ENCODE measurements at places on chromosomes 2 and 18.

- DNase-seq, result no peak
Observed at GRCh38 chr18:46401486-46402070, 255.4 kb downstream of the LOXHD1 start.

GRCh38 chr18:32919799-32920198, 147.0 kb upstream of the KLHL14 start:
- no peak for DNase-seq

- no peak for DNase-seq
Observed at GRCh38 chr2:26936855-26937254, 33.6 kb upstream of the MAPRE3 start.

- DNase-seq, result no peak
Observed at GRCh38 chr18:58592223-58593214, 36.4 kb downstream of the ALPK2 start.

DNA sequence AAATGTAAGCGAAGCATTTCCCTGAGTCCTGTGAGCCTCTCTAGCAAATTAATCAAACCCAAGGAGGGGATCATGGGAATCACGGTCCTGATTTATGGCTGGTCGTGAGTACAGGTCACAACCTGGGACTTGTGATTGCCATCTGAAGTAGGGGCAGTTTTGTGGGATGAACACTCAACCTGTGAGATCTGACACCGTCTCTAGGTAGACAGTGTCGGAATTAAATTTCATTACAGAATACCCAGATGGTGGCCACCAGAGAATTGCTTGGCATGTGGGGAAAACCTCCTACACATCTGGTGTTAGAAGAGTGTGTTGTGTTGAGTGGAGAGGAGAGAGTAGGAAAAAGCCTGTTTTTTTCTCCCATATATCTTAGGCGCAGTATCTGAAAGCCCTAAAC, 12.5 kb downstream of the CAPN14 start:
- no peak for DNase-seq

DNA sequence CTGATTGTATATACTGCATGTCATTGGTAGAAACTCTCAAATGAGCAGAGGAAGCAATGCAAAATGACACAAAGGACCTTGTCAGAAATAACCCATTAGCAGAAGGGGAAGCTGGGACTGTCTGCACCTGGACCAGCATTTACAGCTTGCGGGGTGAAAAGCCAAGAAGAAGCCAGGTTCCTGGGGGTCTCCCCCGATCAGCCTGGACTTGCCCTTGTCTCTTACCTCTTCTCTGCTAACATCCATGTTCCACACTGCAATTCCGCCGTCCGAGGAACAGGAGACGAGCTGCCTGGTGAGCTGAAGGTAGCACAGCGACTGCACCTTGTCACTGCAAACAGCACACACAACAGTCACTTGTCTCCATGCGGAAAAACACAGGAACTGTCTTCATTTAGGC, 51.1 kb downstream of the WDFY1 start:
- DNase-seq, result no peak

GRCh38 chr18:54453996-54454395, 96.3 kb downstream of the C18orf54 start:
- DNase-seq, result no peak

DNA sequence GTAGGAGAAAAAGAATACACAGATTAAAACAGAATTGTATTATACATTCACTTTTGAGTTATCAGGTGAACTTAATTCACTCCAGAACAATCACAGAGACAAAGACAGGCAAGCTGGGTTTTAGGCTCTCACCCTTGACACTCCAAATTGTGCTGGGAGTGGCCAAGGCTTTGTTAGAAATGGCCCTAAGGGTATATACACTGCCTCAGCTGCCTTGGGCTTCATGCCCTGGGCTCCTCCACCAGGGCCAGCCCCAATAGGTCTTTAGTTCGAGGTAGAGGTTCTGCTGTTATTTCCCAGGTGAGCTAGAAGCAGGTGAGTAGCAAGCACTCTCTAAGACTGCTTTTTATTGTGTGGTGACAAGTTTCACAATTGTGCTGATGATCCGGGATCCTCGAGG, 19.9 kb downstream of the GEMIN6 start:
- DNase-seq, result no peak

DNA sequence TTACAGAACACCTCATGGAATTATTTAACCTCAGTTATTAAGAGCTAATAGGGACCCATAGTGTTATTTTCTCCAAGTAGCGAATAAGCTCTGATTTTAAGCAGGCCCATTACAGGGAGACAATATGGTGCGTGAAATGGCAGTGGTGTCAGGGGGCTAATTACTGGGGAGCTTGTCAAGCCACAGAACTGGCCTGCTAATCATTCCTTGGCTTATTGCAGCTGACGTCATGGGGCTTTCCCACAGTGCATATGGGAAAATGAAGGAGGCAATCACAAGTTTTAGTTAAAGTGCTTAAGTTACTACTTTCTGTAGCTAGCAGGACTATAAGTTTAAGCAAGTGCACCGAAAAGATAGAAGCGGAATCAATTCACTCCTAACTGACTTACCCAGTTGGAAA, 262.5 kb downstream of the TGIF1 start:
- DNase-seq, result no peak

GRCh38 chr2:129575431-129575830, 404.0 kb upstream of the RAB6C start:
- DNase-seq, result no peak

- no peak for DNase-seq
Observed at GRCh38 chr2:64852771-64853241, 136.4 kb upstream of the SLC1A4 start.

DNA sequence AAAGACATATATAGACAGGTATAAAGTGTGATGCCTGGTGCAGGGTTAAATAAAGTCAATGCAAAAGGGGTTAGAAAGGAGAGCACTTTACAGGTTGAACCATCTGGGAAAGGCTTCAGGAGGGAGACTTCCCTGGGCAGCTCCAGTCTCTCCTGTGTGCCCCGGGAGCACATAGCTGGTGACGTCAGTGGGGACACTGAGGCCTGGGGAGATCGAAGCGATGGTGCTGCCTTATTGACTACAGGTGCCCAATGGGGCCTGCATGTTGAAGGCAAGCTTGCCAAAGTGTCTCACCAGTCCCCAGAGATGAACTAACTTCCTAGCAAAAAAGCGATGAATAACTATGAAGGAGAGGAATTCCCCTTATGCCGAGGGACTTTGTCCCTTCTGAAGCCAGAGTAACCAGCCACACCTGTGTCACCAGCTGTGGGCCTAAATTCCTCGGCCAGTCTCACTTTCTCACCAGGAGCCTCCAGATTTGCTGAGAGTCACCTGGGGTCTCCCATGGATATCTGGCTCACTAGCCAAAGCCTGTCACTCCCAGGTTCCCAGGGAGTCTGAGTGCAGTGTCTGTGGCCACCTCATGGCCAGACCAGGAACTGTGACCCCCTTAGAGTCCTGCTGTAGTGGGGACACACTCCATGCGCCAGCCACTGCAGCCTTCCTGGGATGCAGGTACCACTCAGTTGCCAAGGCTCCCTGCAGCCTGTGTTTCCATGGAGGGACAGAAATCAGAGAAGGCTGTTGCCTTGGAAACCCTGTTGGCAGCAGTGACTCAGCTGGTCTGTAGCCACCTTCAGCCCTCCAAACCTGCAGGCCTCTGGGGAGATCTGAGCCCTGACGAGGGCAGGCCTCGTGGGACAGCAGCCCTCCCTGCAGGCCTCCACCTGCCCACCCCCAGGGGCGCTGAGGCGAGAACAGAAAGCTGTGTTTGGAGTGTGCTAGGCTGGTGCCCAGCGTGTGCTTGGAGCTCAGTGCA, 128.7 kb downstream of the CTIF start:
- DNase-seq, result no peak

DNA sequence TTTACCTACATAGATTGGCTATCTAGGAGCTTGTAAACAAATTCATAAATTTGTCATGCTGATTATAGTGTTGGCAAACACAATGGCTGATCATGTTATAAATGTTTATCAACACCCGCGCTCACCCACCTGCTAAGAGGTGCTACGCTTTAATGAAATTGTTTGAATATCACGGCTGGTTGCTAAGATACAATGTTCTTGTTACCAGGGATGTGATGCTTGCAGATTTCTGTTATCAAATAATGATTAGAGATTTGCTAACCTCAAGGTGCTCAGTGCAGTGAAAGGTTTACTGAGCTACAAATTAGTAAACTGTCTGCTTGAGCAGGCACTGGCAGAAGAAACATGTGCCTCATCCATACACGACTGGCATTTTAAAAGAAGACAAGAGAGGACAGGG, 160.0 kb upstream of the ZEB2 start:
- DNase-seq, result no peak

GRCh38 chr2:237124820-237125219, 39.1 kb downstream of the COPS8 start:
- no peak for DNase-seq

GRCh38 chr2:69764286-69765095, 22.6 kb downstream of the ANXA4 start:
- no peak for DNase-seq

- no peak for DNase-seq
Observed at GRCh38 chr2:32591669-32592463, 36.0 kb upstream of the TTC27 start.

DNA sequence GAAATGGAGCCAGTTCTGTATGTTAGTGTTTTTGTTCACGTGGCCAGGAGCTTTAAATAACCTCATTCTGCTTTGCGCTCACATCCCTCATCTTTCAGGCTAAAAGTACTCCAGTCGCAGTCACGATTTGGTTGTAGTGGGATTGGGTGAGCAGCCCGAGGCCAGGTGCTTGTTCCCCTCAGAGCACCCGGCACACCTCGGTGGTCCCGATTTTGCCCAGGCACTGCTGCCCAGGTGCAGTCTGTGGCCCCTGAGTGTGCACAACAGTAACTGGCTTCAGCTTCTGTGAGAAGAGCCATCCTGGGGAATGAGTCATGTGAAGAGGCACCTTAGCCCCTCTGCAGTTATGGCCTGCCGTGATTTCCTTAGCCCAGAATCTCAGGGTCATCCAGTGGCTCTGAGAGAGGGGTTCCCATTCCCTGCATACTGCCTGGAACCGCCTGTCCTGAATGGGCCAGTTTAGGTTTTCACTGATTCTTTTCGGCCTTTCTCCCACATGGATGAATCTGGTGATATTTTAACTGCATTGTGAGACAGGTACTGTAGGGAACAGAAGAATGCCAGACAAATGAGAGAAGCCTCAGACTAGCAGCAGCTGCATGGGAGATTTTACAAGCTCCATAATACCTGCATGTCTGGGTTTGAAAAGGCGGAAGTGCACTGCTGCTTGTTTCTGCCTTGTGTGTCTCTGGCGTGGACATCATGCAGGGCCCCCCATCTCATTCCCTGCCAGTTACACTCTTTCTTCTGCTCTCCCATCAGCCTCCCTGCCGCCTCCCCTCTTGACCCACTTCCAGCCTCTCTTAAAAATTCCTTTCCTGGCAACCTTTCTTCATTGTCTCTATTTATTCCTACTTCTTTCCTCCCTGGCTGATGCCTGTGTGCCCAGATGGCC, 33.5 kb downstream of the IMPA2 start:
- no peak for DNase-seq
